NCI-H526 treated with DMSO at 0.1 percent for 48 hours (cell line): ENCODE measurements at places on chromosomes 1 and 21.

- DNase-seq: no peak
Observed at GRCh38 chr21:33968080-33968994, 52.7 kb upstream of the ATP5PO start.

DNA sequence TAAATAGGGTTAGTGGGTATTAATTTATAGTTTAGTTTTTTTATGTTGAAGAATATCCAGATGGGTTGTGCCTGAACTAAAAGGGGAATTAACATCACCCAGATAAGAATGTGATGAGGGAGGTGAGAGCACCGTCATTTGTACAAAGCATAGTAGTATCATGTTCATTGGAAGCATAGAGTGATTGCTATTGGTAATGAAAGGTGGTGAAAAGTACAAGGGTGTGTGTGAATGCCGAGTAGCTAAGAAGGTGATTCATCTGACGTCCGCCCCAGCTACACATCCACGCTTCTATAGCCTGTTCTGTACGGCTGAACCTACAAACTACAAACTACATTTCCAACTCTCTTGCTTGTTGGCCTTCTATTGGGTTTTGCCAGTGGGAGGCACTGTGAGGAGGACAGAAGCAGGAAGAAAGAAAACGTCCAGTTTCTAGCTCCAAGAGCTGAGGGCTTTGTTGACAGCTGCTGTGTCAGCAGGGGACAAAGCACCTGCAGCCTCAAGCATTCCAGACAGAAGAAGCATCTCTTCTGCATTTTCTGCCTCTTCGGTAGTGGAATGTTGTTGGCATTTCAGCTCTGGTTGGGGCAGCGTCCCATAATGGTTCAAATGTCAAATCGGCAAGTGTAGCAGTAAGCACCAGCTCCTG, 404.8 kb downstream of the KCTD3 start:
- no peak for DNase-seq

- no peak for DNase-seq
Observed at GRCh38 chr1:93692026-93692425, 10.4 kb upstream of the BCAR3 start.

DNA sequence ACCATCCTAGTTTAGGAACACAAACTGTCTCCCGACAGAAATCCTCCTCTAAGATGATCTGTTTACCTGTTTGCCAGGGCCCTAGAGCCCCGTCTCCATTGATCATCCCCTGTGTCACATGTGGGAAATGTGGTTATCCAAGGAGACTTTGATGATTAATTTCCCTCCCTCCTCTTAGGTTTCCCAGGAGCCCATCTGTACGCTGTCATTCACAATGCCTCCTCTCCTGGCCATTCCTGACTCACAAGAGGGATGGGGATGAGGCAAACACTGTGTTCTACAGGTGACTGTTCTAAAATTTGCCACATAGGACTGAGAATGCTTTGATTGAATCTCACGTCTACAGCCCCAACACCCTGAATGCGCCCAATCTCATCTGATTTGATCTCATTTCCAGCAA, 50.0 kb downstream of the TNR start:
- no peak for DNase-seq

GRCh38 chr1:87178441-87178840, 150.2 kb upstream of the LMO4 start:
- no peak for DNase-seq

DNA sequence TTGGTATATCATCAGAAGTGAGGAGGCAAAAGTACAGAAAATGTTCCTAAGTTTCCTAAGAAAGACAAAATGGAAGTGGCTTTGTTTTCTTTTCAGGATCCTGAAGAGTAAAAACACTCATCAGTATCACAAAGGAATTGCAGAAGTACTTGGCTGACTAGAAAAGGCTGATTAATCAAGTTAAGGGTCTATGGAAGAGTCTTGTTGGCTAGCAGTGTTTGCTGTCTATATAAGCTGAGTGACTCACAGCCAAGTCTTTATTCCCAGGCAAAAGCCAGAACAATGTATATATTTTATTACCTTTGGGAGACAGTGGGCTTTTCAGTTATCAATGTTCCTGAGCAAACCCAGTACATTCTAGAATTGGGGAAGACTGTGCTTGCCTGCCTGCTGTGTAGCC, 777.0 kb downstream of the PLA2G4A start:
- no peak for DNase-seq
